Activated CD8-positive, alpha-beta T cell treated with anti-CD3 and anti-CD28 coated beads for 36 hours (primary cell): ENCODE measurements at places on chromosomes 4 and X.

GRCh38 chr4:38071801-38072431 lies 111.7 kb downstream of the PTTG2 start:
- DNase-seq, result no peak

- no peak for DNase-seq
These were observed 738.6 kb upstream of the ADGRL3 start for GRCh38 chr4:60461551-60461950.

DNA sequence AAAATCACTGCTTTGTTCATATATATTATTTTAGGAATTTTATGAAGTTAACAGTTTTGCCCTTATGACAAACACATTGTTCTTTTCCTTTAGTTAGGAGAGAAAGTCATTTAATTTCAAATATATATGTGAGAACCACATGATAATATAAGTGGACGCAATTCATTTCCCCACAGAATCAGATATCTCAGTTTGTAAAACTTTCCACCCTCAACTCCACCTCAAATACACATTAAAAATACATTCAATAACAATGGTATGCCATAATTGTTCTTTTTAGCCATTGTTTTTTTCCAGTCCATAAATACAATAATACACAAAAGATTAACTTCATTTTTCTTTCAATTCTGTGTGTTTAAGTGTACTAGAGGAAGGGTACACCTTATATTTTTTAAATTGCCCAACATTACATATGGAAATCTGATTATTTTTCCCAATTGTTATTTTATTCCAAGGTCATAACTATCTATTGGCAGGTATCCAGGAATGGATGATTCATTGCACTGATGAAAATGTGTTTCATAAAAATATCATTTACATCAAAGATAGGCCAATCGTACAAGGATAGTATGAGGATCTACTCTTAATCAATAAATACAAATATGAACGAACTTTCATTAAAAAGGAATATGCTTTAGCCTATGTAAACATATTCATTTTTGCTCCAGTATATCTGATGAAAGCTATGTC lies 125.0 kb downstream of the PPP3CA start:
- no peak for DNase-seq

- no peak for DNase-seq
These were observed 81.4 kb downstream of the CEP44 start for GRCh38 chr4:174365018-174365587.

DNA sequence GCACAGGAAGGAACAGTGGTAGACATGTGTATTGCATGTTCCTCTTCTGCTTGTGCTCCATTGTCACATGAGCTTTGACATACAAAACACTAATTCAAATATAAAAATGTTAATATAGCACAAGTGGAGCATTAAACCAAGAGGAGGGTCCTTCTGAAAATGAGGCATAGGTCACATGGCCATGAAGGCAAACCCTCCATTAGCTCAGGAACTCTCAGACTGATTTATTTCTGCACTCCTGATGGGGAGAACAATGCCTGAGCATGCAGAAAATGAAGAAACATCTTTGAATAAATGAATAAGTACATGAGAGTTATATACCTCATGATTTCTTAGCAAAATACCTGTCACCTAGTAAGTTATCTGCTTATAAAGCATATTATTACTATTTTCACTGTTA lies 769.2 kb upstream of the EPHA5 start:
- no peak for DNase-seq

DNA sequence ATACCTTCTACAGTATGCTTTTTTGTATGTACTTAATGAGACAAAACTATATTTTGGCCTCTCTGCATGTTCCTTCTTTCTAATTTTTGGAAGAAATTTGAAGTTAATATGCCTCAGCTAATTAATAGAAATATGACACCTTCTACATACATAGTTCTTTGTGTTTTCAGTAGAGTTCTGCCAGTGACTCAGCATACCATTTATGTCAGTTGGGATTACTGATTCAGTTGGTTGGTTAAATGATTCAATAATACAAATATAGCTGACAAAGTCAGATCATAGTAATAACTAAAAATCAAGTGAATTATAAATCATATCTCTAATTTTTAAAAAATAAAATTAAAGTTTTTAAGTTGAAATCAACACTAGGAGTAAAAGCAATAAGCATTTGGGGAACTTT lies 16.8 kb downstream of the BTC start:
- no peak for DNase-seq

DNA sequence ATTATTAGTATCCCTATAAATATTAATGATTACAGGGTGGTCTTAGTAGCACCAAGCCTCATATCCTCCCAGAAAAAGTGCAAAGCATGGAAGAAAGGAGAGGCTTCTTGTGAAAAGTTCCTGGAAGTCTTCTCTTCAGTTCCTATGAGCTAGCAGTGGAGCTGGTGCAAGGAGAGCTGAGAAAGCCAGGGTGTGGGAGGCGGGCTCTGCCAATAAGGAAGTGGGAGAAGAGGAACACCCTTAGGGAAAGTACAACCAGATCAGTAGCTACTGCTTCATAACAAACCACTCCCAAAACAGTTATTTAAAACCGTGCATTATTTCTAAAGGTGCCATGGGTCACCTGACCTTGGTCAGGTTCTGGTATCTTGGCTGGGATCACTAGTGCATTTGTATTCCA lies 72.4 kb downstream of the MAP9 start:
- DNase-seq, result no peak

- DNase-seq, result no peak
These were observed 20.0 kb upstream of the BMP2K start for GRCh38 chr4:78756137-78756536.

GRCh38 chr4:6925357-6925836 lies 15.8 kb downstream of the TBC1D14 start:
- peak; percentile 35 for DNase-seq

- no peak for DNase-seq
These were observed 200.3 kb downstream of the STPG2 start for GRCh38 chr4:97942951-97943350.

GRCh38 chr4:121814756-121815155 lies 8.9 kb downstream of the CCNA2 start:
- DNase-seq, result no peak

- DNase-seq, result no peak
These were observed 41.0 kb upstream of the PDLIM5 start for GRCh38 chr4:94410678-94411206.

GRCh38 chr4:17385403-17385802 lies 126.5 kb downstream of the QDPR start:
- DNase-seq, result peak; percentile 10

DNA sequence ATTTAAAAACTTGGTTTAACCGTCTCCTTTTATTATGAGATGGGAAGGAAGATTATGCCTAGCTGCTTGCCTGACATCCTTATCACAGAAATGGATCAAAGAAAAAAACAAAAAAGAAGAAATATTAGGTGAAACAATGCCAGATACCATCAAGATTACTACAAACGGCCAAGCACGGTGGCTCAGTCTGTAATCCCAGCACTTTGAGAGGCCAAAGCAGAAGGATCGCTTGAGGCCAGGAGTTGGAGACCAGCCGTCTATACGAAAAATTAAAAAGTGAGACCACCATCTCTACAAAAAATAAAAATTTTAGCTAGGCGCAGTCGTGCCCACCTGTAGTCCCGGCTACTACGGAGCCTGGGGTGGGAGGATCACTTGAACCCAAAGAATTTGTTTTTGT lies 2.3 kb downstream of the FRYL start:
- DNase-seq, result no peak

DNA sequence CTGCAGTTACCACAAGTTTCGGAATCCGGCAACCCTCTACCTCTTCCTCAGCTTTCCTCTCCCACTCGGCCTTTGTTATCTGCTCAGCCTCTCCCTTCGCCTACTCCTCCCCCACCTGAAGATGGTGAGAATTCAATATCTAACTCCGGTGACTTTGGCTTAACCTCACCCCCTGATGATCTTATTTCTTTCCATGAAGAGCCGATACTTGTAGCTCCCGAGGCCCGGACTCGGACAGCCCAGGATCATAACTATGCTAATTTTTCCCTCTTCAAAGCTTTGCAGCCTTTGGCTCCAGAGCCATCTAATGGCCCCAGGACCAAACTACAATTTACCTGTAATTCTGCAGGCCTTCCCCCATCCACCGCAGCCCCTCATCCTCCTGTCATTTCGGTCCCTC lies 32.0 kb upstream of the MGST2 start:
- DNase-seq, result no peak

DNA sequence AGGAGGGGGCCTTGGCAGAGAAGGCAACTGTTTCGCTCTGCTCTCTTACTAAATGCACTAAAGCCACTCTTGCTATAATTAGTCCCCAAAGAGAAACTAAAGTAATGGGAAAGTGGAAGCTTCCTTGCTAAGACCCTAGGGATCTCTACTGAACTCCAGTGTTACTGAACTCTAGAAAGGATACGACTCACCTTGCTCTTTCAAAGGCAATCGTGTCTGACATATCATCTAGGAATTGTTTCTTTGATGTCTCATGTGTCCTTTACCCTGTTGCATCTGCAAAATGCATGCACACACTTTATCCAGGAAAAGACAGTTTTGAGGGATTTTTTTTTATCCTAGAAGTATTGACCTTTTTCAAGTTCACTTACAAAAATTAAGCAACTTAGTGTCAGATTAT lies 148.1 kb upstream of the FAM9B start:
- no peak for DNase-seq

GRCh38 chr4:140236654-140237169 lies 82.7 kb upstream of the MAML3 start:
- DNase-seq, result no peak

GRCh38 chr4:6113641-6114040 lies 86.7 kb downstream of the JAKMIP1 start:
- DNase-seq, result no peak

- DNase-seq, result no peak
These were observed 38.9 kb upstream of the MAMLD1 start for GRCh38 chrX:150324035-150324728.
